ENCODE measurements at places on chromosomes 6 and 20.
A peak's percentile ranks its signal among the peaks of the same experiment; 100 is the strongest.

DNA sequence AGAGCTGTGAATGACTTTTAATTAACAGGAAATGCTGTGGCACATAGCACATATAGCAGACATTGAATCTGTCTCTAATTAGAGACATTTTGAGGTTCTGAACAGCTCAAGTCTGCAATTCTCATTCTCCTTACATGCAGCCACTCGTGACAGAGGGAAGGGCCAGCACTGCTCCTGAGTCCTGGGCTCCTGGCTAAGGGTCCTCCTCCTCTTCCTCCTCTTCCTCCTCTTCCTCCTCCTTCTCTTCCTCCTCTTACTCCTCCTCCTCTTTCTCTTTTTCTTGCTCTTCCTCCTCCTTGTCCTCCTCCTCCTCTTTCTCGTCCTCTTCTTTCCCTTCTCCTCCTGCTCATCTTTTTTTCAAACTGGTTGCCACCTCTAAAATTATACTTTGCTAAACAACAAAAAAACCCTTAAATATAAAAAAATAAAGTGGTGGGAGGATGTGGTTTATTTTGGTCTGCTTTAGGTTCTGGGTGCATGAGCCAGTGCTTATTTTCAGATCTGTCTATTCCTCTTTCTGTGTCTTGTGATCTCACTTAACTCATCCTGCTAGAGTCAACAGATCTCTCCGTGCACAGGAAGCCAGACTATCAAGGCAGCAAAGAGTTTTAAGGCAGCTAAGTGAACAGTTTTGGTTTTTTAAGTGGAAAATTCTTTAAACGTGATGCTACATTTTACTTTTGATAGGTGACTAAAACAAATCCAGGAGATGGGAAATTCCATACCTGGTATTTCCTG is 159.3 kb downstream of the CD83 start:
- no peak for DNase-seq

DNA sequence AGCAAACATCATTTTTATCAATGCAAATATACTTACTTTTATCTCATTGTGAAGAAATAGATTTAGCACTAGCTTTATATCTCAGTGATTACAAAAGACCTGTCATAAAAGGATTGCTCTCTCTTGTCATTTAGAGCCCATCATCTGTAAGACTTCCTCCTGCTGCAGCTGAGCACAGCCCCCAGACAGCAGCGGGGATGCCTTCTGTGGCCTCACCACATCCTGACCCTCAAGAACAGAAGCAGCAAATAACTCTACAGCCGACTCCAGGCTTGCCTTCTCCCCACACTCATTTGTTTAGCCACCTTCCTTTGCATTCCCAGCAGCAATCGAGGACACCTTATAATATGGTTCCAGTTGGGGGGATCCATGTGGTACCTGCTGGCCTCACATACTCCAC is 127.0 kb upstream of the EDN1 start:
- peak; percentile 14 for DNase-seq

- no peak for DNase-seq
Measured at GRCh38 chr6:65671922-65672321, 35.1 kb downstream of the EYS start.

- DNase-seq, result no peak
Measured at GRCh38 chr20:41162396-41162795, 25.1 kb downstream of the PLCG1 start.

GRCh38 chr6:4125500-4125899 is 9.9 kb downstream of the ECI2 start:
- no peak for DNase-seq

Measured in T-helper 17 cell (primary cell).